ENCODE measurements at places on chromosomes 11 and 22.

- peak; percentile 57 for ATAC-seq
These were observed 5.2 kb downstream of the TMEM134 start for GRCh38 chr11:67463680-67464410.

GRCh38 chr22:17883356-17883755, 109.1 kb upstream of the BID start:
- no peak for ATAC-seq

- ATAC-seq, result no peak
These were observed 11.2 kb upstream of the CYTH4 start for GRCh38 chr22:37270928-37271650.

GRCh38 chr11:46112961-46113607, 8.2 kb downstream of the PHF21A start:
- ATAC-seq, result peak; percentile 100

DNA sequence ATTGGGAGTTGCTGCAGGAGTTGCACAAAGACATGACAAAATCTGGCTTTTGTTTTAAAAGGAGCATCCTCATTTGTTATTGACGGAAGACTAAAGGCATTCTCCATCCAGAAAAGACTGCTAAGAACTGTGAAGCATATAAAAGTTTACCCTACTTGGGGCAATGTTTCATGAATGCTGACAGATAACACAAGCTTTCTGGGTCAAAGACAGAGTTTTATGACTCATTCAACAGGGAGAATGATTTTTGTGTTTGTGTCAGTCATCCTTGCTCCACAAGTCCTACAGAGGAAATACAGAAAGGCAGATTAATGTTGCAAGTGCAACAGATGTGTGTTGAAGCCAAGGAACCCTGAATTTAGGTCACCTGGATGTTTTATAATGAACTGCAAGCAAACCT, 2.5 kb downstream of the GLYATL1 start:
- no peak for ATAC-seq
